Endothelial cell of umbilical vein (primary cell): ENCODE measurements at places on chromosomes 16 and 17. TPM values are rescaled to one million over a fixed set of nuclear protein-coding genes. Genes with fewer than 3 reads are reported as not detected.

Gene STX1B
- total RNA-seq: 0.07 and 0.11 TPM in 2 replicates

Gene UBB
- total RNA-seq: 1,183 and 1,294 TPM in 2 replicates

Gene CDT1
- 26.5 and 30.6 TPM in 2 replicates for total RNA-seq

Gene DHRS13
- 5.6 and 7.2 TPM in 2 replicates for total RNA-seq

Gene ABCA10
- total RNA-seq: 1.7 and 2.1 TPM in 2 replicates
